Stimulated activated CD8-positive, alpha-beta memory T cell treated with anti-CD3 and anti-CD28 coated beads, Interleukin-7, amount 100 ng/mL, for 1 hour (primary cell): ENCODE measurements at places on chromosomes 7 and 10.

DNA sequence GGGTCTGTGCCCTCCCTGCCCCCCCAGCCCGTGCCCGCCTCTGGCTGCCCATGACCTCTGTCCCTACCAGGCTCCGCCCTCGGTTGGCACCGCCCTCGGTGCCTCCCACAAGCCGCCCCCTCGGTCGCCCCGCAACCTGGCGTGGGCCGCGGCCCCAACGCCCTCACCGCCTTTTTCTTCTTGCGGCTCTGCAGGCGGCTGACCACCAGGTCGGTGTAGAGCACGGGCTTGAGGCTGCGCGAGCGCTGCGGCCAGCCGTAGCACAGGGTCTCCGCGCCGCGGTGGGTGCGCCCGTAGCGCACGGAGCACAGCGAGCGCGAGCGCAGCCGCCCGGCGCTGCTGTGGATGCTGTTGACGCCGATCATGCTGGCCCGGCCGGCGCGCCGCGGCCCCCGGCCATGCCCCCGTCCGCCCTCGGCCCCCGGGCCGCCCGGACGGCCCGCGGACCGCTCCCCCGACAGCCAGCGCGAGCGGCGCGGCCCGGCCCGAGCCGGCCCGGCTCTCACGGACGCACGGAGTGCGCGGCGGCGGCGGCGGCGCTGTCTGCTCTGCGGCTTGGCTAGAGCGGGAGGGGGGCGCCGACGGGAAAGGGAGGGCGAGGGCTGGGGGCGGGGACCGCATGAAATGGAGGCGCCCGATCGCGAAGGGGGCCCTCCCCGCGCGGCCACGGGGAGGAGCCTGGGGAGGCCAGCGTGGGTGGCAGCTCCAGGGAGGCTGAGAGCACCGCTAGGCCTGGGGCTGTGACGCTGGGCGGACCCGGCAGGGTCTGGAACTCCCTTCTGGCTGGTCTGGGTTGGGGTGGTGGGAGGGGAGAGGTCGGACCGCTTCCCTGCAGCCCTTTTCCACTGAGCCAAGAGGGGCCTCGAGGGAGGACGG, 9.6 kb downstream of the PSD start:
- DNase-seq, result peak; percentile 45

- no peak for DNase-seq
Observed at GRCh38 chr10:31664803-31665202, 263.8 kb downstream of the ARHGAP12 start.

GRCh38 chr7:2729893-2730716, 42.1 kb downstream of the AMZ1 start:
- DNase-seq, result no peak

DNA sequence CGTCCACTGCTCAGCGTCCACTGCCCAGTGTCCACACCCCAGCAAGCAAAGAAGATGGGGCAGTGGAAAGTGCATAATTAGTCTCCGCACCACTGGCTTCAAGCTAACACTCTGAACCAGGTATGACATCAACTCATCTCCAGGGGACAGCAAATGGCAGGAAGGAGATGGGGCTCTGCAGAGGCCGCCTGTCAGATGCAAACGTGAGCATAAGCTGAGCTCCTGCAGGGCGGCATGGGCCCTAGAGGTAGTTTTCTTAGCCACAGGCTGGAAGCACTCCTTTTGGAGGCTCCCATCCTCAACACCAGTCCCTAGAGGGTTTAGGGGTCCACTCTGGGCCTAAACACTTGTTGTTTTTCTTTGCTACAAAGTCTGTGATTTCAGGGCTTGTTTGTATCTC, 335.8 kb upstream of the MKI67 start:
- DNase-seq, result no peak

DNA sequence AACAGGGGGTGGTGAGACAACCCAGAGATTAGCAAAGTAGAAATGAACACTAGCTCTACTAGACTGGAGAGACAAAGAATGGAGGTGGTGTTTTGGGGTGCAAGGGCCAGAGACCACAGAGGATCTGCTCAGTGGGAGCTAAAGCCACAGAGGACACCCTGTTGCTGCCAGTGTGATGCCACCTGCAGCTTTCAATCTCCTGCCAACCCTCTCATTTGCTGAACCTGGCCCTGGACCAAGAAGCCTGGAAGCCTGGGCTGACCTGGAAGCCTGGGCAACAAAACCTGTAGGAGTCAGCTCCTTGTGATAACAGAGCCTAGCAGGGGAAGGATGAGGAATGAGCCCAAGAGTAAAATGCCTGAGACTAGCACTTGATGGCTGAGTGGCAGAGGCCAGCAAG, 81.1 kb upstream of the ADO start:
- DNase-seq, result no peak

DNA sequence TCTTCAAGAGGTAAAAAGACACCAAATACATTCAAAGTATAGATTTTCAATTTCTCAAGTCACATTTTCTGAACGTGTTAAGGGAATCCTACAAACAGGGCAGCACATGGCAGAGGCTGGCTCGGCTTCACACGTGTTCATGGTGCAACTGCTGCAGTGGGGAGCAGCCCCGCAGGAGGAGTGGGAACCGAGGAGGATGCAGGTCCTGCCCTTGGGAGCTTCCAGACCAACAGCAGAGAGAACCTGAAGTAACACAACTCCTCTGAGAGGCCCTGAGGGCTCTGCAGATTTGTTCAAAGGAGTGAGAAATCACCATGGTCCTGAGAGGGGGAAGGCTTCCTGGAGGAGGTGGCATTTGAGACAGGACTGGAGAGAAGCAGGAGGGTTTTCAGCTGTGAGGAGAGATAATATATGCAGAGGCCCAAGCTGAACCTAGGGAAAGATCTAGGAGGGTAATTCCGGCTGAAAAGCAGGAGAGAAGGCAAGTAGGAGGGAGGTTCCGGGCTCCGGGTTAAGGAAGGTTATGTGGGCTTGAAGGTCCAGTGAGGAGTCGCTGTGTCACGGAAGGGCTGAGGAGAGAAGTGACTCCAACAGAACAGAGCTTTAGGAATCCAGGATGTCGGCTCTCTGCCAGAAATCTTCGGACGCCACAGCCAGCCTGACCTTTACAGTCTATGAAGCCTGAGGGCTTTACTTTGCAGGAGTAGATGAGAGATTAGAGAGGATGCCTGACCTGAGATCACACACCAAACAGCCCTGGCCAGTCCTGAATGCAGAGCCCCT, 77.5 kb downstream of the GPR26 start:
- no peak for DNase-seq
